ENCODE measurements at places on chromosomes 3 and 15. TPM values are rescaled to one million over a fixed set of nuclear protein-coding genes. Genes with fewer than 3 reads are reported as not detected.

Gene HYKK
- total RNA-seq = 2.6 TPM

Gene SYNPR
- not detected for total RNA-seq

Gene DISP2
- total RNA-seq = 0.21 TPM

Gene ZNF385D
- total RNA-seq = 1.1 TPM

Gene COL6A6
- total RNA-seq = not detected

Gene TF
- total RNA-seq = 16.5 TPM

Gene RASL12
- 7.2 TPM for total RNA-seq

Gene CHRNB4
- total RNA-seq = not detected

Gene RPLP1
- 1,424 TPM for total RNA-seq

Gene TGM5
- 146 TPM for total RNA-seq

Gene SLC9C1
- not detected for total RNA-seq

Gene MEIS2
- 9.0 TPM for total RNA-seq

Gene VIPR1
- 39.8 TPM for total RNA-seq

Gene CTXND1
- total RNA-seq = 0.49 TPM

Gene RTP1
- not detected for total RNA-seq

Gene FHIT
- total RNA-seq = 35.6 TPM

Gene AHSG
- total RNA-seq = 0.30 TPM

Gene SHC4
- total RNA-seq = 1.6 TPM

Gene GYG1
- 12.5 TPM for total RNA-seq

Gene IQSEC1
- total RNA-seq = 52.4 TPM

Gene MESP2
- total RNA-seq = not detected

Gene FAM107A
- 27.5 TPM for total RNA-seq

Gene COLQ
- 1.6 TPM for total RNA-seq

Gene CCDC13
- not detected for total RNA-seq

Gene ST8SIA2
- total RNA-seq = not detected

Gene CHDH
- total RNA-seq = 6.0 TPM

Gene EPHB1
- 19.4 TPM for total RNA-seq

Gene CD276
- total RNA-seq = 66.7 TPM

Gene RETNLB
- total RNA-seq = not detected

Gene DAZL
- not detected for total RNA-seq

Gene LRTM1
- total RNA-seq = not detected

Gene CHST14
- 13.6 TPM for total RNA-seq

Gene GPR171
- 1.3 TPM for total RNA-seq

Gene KIF23
- 2.7 TPM for total RNA-seq

Gene HES1
- 206 TPM for total RNA-seq

Gene AMT
- total RNA-seq = 2.2 TPM

Gene AADACL2
- total RNA-seq = 33.5 TPM

Gene PLA2G4B
- 195 TPM for total RNA-seq

Gene NDN
- total RNA-seq = 8.2 TPM

Gene STAC
- 0.76 TPM for total RNA-seq

Gene CELF6
- 0.70 TPM for total RNA-seq

Gene DNASE1L3
- 5.8 TPM for total RNA-seq

Gene POLQ
- total RNA-seq = 0.89 TPM

Gene BNC1
- total RNA-seq = 28.3 TPM

Gene UBP1
- total RNA-seq = 39.7 TPM

Gene NCEH1
- total RNA-seq = 5.6 TPM

Gene DZIP1L
- 16.4 TPM for total RNA-seq

Gene TLR9
- 0.16 TPM for total RNA-seq

Gene RPL15
- 1,650 TPM for total RNA-seq

Gene IMPG2
- 0.11 TPM for total RNA-seq

Gene GPR149
- total RNA-seq = not detected

Gene XXYLT1
- total RNA-seq = 9.5 TPM

All from suprapubic skin (tissue), 4 donors.